ENCODE measurements at places on chromosomes 5 and 9.

- no peak for DNase-seq
Observed at GRCh38 chr5:74517700-74518099, 122.8 kb downstream of the ENC1 start.

DNA sequence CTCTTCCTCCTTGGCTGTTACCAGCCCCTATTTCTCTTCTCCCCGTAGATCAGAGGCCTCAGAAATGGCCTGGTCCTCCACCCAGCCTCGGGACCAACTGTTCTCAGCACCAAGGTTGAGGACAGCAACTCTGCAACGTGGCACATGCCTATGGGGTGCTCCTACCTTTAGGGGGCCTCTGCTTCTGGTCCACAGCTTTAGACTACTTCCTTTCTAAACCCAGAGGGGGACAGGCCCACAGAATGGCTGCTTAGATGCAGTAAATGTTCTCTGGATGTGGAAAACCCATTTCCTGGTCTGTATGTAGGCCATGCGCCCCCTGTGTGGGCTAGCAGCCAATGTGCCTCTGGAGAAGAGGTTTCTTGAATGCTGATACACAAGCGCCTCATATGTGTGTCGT is 68.4 kb downstream of the NRG2 start:
- DNase-seq: no peak

DNA sequence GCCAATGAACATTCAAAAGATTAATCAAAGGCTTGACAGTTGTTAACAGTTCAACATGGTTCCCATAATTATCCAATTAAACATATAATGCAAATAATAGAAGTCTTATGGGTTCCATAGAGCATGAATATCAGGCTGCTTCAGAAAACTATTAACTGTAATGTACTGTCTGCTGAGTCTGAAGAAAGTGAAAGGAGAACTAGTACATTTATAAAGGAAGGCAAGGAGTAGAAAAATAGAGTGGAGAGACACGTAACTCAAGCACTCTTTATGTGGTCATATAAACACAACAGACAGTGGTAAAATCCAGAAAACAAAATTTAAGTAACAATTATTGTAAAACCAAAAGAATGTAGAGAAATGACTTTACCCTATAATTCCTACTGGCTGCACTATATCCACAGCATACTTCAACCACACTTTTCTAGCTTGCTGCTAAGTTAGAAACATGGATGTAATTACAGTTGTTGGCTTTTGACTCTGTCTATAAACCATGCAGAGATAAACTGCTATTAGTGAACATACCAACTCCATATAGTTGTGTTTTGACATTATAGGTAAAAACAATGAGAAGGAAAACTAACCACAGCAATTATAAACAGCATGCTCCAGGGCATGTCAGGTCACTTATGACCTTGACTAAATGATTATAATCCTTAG is 32.7 kb downstream of the NFIB start:
- DNase-seq: no peak

- DNase-seq: no peak
Observed at GRCh38 chr9:26882154-26882553, 10.4 kb downstream of the CAAP1 start.

- no peak for DNase-seq
Observed at GRCh38 chr9:129021091-129021490, 7.0 kb downstream of the SH3GLB2 start.

All from activated naive CD8-positive, alpha-beta T cell treated with anti-CD3 and anti-CD28 coated beads, Interleukin-2, amount 50 U/mL, for 16 hours (primary cell).